Activated CD4-positive, alpha-beta T cell treated with anti-CD3 and anti-CD28 coated beads, Interleukin-2, amount 10 ng/mL, durations not matched to agents 24 days and 14 days (primary cell): ENCODE measurements at places on chromosomes 5 and 9. TPM values are rescaled to one million over a fixed set of nuclear protein-coding genes. Genes with fewer than 3 reads are reported as not detected.

GRCh38 chr9:33304362-33304761 lies 14.0 kb downstream of the NFX1 start:
- no peak for DNase-seq

- no peak for DNase-seq
Observed at GRCh38 chr9:136669791-136670464, 7.2 kb downstream of the EGFL7 start.

DNA sequence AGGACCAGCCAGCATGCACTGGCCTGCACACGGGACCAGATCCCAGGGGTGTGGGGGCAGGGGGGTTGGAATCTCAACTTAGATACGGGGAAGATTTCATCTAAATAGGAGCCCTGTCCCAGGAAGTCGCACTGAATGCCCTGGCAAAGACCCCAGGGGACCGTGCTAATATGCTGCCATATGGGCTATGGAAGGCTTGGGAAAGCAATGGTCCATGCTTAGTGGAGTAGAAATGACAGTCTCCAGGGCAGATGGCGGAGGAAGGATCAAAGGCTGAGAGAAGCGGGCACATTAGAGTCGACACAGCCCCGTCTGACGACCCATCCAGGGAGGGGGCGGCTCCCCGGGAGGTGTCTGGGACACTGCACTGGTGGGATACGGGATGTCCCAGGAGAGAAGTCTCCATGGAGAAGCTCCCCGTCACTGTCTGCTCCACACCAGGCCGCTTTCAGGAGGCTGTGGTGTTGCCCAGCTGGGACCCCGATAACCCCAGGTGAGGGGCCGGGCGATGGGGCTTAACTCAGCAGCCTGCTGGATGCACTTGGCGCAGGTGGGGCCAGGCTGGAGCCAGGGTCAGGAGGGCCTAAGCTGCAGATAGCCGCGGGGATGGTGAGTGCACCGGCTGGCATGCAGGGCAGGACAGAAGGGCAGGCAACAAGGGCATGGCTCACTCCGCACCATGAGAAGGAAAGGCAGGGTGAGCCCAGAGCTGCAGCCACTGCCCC lies 377.7 kb upstream of the IRX1 start:
- DNase-seq, result no peak

DNA sequence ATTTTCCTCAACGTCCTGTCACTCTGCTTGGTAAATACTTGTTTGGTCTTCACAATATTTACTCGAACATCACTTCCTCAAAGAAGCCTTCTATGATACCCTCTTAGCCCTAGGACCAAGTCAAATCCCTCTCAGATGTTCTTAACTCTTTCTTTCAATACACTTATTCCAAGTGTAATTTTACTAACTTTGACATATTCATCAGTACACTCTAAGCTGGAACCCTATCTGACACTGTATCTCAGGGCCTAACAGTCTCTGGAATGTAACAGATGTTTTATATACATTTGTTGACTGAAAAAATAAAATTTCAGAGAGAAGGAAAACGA lies 19.6 kb downstream of the SIL1 start:
- no peak for DNase-seq

DNA sequence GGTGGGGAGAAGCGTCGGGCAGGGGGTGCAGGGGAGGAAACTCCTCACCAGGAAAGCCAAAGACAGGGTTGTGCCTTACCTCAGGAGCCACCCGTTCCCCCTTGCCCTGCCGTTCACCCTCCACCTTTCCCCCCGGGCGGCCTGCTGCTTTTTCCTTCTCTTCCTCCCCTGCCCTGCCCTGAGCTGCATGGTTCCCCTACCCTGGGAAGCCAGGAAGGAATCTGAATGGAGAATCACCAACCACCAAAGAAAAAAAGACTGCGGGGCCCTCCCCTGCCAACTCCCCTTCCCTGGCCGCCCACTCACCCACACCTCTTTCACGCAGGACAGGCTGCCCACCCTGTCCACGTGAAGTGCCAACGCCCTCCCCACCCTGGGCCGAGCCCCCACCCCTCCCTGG lies 820 bp upstream of the NFX1 start:
- DNase-seq, result peak; percentile 77

DNA sequence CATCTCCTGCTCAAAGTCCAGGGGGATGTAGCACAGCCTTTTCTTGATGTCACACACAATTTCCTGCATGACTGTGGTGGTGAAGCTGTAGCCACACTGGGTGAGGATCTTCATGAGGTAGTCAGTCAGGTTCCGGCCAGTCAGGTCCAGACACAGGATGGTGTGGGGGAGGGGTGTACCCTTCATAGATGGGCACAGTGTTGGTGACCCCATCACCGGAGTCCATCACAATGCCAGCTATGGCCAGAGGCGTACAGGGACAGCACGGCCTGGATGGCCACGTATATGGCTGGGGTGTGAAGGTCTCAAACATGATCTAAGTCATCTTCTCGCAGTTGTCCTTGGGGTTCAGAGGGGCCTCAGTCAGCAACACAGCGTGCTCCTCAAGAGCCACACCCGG lies 19.7 kb upstream of the SPZ1 start:
- DNase-seq, result no peak

- DNase-seq, result no peak
Observed at GRCh38 chr5:86862093-86862492, 244.4 kb downstream of the COX7C start.

GRCh38 chr5:73625944-73626811 lies at the start of gene ARHGEF28:
Gene ARHGEF28, plus strand, starts transcription at chr5:73626196. Its CDS starts 58,656 bp downstream, at chr5:73684852.
- peak; percentile 58 for DNase-seq

DNA sequence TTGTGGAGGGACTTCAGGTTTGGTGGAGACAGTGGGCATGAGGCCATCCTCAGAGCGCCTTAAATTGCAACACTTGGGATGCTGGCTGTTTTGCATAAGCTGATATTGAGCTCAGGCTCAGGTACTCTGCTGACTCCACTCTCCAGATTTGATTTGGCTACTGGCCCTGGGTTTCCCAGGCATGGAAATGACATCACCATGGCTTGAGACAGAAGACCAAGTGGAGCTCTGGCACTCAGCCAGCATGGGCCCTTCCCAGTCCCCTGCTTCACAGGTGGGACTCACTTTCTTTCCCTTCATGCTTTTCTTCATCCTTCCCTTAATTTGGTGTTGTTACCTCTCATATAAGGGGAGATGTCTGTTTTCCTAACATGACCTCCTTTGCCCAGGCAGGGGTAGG lies 72.0 kb upstream of the IL12B start:
- no peak for DNase-seq

DNA sequence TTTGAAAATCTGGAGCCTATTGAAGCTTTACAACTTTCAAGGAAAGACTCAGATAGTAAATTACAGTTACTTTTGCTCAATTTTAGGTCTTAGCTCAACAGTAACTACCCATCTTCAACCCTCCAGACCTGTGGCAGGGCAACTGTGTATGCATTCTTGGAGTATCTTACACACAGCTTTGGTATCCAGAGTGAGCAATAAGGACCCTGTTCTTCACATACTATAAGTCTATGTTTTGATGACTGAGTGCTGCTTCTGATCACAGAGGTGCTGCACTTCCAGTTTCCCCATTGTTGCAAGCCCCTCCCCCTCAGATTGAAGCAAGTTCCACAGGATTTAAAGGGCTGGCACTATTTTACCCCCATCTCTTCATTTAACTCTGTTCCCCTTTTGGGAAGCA lies 737.4 kb upstream of the GRAMD2B start:
- no peak for DNase-seq

DNA sequence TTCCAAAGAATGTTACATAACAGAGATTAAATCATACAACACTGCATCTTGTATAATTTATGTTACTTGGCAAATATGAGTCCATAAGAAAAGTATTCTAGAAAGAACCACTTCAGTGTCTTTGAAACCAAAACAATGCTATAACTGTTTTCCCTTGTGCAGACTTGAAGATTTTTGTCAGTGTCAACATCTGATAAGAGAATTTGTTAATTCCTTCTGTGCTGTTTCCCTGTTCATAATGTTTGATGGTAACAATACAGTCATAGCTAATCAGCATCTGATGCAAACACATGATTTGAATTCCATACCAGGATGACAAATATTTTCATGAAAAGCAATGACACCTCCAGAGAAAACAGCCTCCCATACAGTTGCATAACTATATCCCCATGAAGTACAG lies 306.8 kb downstream of the SEMA5A start:
- no peak for DNase-seq

- DNase-seq, result no peak
Observed at GRCh38 chr5:171505473-171506043, 86.1 kb downstream of the FGF18 start.

GRCh38 chr5:77235846-77236721 lies 25.6 kb downstream of the PDE8B start:
- no peak for DNase-seq

- DNase-seq, result no peak
Observed at GRCh38 chr9:121369595-121370265, at the start of gene STOM. Gene STOM, minus strand, starts transcription at chr9:121370250. Its CDS starts 63 bp downstream, at chr9:121370187.

GRCh38 chr5:169178754-169179153 lies 122.2 kb downstream of the SLIT3 start:
- DNase-seq, result no peak

DNA sequence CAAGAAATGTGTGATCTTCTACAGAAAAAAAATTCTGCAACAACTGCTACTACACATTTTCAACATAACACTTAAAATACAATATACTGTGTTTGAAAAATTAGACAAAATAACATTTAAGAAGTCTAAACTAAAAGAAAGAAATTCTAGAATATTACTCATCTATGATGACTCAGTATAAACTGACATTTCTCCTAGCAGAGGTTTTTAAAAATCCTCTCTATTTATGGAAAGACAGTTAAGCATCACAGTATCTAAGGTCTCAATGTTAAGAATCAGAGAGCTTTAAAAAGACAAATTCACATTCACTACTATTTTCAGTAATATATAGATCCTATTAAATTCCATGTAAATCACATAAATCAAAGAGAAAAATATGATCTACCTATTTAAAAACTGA lies 61.3 kb downstream of the NR2F1-AS1 start:
- DNase-seq, result no peak

- no peak for DNase-seq
Observed at GRCh38 chr9:33273972-33274328, 9.1 kb downstream of the CHMP5 start.

GRCh38 chr5:50320131-50320749 lies 120.8 kb downstream of the EMB start:
- DNase-seq, result no peak

DNA sequence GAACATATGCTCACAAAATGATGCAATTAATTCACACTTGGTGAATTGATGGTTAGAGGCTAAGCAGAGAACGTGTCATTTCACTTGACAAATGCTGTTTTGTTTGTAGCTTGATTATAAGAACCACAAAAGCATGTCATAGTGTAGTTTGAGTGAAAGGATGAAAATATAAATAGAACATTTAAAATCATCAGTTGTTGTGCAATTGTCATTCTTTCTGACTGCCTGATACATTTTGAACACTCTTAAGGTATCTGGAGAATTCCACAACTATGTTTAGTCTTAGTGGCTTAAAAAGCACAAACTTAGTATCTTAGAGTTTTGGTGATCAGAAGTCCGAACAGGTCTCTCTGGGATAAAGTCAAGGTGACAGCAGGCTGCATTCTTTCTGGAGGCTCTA lies 129.4 kb downstream of the BASP1 start:
- DNase-seq, result no peak

The PIP5K1B gene
- total RNA-seq, result 56.6 and 58.8 TPM in 2 replicates

The MYMK gene
- total RNA-seq, result not detected in 2 replicates

The BHMT gene
- not detected in 2 replicates for total RNA-seq

The CDH18 gene
- not detected in 2 replicates for total RNA-seq

The PDZD2 gene
- not detected in 2 replicates for total RNA-seq

The PCDHB9 gene
- not detected in 2 replicates for total RNA-seq
